ENCODE measurements at places on chromosomes 6 and 20.

- peak overlapping the region; percentile 81 for H3K4me3 ChIP-seq
- no peaks in the 10 kb centered on the region for H3K27me3 ChIP-seq
- no peak overlapping the region for H3K27ac ChIP-seq
- no peak for DNase-seq
- peaks cover 9% of the 10 kb centered on the region for H3K36me3 ChIP-seq
These were observed 556 bp upstream of the MROH8 start for GRCh38 chr20:37179683-37180524.

GRCh38 chr6:47992809-47993208, 118.2 kb downstream of the PTCHD4 start:
- no peak overlapping the region for H3K27ac ChIP-seq
- H3K36me3 ChIP-seq: no peaks in the 10 kb centered on the region
- no peak for DNase-seq
- H3K4me1 ChIP-seq: no peaks in the 10 kb centered on the region
- H3K4me3 ChIP-seq: no peak overlapping the region
- H3K27me3 ChIP-seq: no peaks in the 10 kb centered on the region

- no peaks in the 10 kb centered on the region for H3K27me3 ChIP-seq
- H3K4me1 ChIP-seq: peaks cover 4% of the 10 kb centered on the region
- peak; percentile 64 for DNase-seq
- H3K4me3 ChIP-seq: no peak overlapping the region
- no peak overlapping the region for H3K27ac ChIP-seq
These were observed 3.3 kb upstream of the PACSIN1 start for GRCh38 chr6:34462551-34462971.

DNA sequence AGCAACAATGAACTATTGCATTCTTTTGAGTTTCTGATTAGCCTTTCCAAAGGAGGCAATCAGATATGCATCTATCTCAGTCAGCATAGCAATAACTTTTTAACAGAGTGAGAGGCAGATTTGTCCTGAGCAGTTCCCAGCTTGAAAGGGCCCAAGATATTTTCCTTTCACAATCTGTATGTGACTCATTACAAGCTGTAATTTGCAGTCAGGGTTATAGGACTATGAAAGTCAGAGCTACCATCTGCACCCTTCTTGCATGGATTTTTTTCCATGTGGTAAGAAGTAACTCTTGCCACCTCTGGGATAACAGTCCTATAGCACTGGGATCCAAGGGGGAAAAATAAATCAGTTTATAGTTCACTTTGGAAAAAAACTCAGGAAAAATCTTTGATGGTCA, 318.2 kb upstream of the RGS17 start:
- H3K27me3 ChIP-seq: no peaks in the 10 kb centered on the region
- H3K4me3 ChIP-seq: no peak overlapping the region
- no peaks in the 10 kb centered on the region for H3K36me3 ChIP-seq
- no peak overlapping the region for H3K27ac ChIP-seq

DNA sequence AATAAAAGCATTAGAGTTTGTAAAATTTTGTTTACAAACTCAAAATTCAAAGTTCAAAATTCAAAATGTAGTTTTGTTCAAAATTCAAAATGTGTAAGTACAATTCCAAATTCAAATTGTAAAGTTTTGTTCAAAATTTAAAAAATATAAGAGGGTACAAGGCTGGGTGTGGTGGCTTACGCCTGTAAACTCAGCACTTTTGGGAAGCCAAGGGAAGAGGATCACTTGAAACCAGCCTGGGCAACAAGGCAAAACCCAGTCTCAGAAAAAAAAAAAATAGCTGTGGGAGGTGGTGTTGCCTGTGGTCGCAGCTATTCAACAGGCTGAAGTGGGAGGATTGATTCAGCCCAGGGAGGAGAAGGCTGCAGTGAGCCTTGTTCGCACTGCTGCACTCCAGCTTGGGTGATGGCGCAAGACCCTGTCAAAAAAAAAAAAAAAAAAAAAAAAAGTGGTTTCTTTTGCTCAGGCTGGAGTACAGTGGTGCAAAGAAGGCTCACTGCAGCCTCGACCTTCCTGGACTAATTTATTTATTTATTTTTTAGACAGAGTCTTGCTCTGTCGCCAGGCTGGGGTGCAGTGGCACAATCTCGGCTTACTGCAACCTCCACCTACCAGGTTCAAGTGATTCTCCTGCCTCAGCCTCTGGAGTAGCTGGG, 5.4 kb upstream of the ZBTB12 start:
- H3K27ac ChIP-seq: no peak overlapping the region
- peak; percentile 58 for DNase-seq
- H3K36me3 ChIP-seq: no peaks in the 10 kb centered on the region
- peaks cover 13% of the 10 kb centered on the region for H3K4me1 ChIP-seq
- H3K4me3 ChIP-seq: no peak overlapping the region

- H3K4me3 ChIP-seq: no peak overlapping the region
- peaks cover 60% of the 10 kb centered on the region for H3K27me3 ChIP-seq
- H3K36me3 ChIP-seq: no peaks in the 10 kb centered on the region
These were observed 39.9 kb downstream of the YTHDF1 start for GRCh38 chr20:63176034-63176426.

DNA sequence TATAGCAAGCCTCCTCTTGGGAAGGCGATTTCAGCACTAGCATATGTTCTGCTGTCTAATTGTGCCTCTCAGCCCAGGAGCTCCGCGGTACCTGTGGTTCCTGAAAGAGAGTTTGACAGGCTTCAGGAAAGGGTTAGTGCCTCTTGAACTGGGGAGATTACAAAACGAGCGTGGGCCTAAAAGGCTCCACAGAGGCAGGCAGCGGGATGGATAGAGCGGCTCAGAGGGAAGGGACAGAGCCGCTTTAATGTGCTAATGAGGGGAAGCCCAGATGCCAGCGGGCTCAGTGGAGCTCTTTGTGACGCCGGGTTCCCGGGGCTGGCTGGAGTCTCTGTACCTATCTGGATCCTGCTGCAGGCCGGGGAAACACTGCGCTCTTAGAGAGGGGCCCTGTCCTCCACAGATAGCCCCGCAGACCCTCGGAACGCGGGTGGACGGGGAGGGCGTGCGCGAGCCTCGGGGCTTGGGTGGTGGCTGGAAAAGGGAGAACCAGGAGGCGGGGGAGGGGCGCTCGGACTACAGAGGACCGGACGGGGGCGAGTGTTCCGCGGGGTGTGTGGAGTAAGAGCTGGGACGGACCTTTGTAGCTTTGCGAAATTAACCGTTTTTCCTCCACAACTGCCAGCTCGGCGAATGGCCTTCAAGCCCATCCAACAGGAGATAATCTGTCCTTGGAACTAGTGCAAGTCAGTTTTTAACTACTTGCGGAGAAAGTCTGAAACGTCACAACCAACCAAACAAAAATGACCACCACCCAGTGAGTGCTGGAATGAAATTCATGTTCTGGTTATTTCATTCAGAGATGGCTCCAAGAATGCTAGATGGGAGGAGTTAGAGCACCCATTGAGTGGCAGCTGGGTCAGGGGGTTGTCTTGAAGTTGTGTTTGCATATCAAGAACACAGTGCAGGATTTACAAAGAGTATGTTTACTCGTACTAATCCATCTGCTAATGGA, 13.0 kb downstream of the SLC35F1 start:
- H3K27me3 ChIP-seq: no peaks in the 10 kb centered on the region
- DNase-seq: peak; percentile 30
- no peak overlapping the region for H3K27ac ChIP-seq
- peak overlapping the region; percentile 5 for H3K4me3 ChIP-seq

GRCh38 chr6:776528-776931, 83.6 kb upstream of the EXOC2 start:
- DNase-seq: no peak
- H3K4me3 ChIP-seq: no peak overlapping the region
- H3K4me1 ChIP-seq: peaks cover 10% of the 10 kb centered on the region
- H3K27ac ChIP-seq: no peak overlapping the region
- H3K36me3 ChIP-seq: no peaks in the 10 kb centered on the region
- H3K27me3 ChIP-seq: no peaks in the 10 kb centered on the region

DNA sequence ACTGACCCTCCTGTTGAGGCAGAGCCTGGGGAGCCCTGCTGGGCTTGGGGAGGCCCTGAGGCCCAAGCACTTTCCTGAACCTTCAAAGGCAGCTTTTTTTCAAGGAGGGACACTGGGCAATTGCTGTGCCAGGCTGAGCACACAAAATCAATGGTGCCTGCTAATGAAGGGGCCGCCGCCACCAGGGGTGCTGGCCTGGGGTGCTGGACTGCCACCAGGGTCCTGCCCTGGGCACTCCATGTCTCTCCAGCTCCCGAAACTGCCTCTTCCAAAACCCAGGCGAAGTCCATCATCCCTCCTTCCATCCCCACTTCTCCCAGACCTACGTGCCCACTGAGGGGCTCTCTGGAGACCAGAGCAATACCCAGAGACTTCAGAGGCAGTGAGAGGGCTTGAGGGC, 145.6 kb downstream of the GRM4 start:
- no peaks in the 10 kb centered on the region for H3K4me1 ChIP-seq
- no peak overlapping the region for H3K4me3 ChIP-seq
- no peak overlapping the region for H3K27ac ChIP-seq
- H3K27me3 ChIP-seq: no peaks in the 10 kb centered on the region

GRCh38 chr6:37741757-37742400, 44.2 kb upstream of the MDGA1 start:
- no peaks in the 10 kb centered on the region for H3K36me3 ChIP-seq
- H3K4me3 ChIP-seq: no peak overlapping the region
- H3K4me1 ChIP-seq: no peaks in the 10 kb centered on the region
- DNase-seq: no peak

GRCh38 chr6:127332383-127332961, 10.9 kb downstream of the ECHDC1 start:
- no peak overlapping the region for H3K27ac ChIP-seq
- H3K4me3 ChIP-seq: no peak overlapping the region
- H3K27me3 ChIP-seq: no peaks in the 10 kb centered on the region
- H3K4me1 ChIP-seq: peaks cover 6% of the 10 kb centered on the region

DNA sequence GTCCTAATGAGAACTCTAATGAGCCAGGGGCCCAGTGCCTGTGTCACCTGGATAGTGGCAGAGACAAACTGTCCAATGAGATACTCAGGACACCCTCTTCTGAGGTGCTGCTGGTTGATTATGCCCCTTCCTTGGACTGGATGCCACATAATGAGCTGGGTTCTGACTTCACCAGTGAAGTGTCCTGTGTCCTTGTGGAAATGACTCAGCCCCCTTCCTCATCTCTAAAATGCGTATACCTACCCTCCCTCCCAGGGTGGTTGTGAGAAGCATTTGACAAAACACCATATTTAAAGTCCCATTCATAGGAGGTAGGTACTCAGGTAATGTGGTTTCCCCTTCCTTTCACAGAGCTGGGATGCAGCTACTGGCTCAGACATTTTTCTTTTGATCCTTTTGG, 28.4 kb upstream of the RNF24 start:
- no peaks in the 10 kb centered on the region for H3K36me3 ChIP-seq
- no peaks in the 10 kb centered on the region for H3K4me1 ChIP-seq
- H3K27me3 ChIP-seq: no peaks in the 10 kb centered on the region
- no peak overlapping the region for H3K4me3 ChIP-seq
- no peak overlapping the region for H3K27ac ChIP-seq
- no peak for DNase-seq

DNA sequence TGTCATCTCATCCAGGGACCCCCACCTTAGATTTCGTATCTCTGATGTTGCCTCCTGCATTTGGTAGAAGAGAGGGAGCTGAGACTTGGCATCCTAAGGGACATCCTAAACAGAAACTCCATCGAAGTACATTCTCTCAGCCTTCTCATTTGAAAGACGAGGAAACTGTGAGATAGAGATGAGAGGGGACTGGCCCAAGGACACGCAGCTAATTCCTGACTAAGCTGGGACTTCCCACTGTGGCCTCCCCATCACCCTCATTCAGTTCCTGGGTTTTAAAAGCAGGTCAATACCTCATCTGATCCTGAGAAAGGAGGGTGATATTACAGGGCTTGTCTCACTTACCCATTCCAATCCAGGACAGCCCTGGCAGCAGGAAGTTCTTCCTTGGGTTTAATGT, 855 bp upstream of the WFDC5 start:
- no peak overlapping the region for H3K27ac ChIP-seq
- no peaks in the 10 kb centered on the region for H3K36me3 ChIP-seq
- H3K27me3 ChIP-seq: no peaks in the 10 kb centered on the region
- H3K4me1 ChIP-seq: no peaks in the 10 kb centered on the region

DNA sequence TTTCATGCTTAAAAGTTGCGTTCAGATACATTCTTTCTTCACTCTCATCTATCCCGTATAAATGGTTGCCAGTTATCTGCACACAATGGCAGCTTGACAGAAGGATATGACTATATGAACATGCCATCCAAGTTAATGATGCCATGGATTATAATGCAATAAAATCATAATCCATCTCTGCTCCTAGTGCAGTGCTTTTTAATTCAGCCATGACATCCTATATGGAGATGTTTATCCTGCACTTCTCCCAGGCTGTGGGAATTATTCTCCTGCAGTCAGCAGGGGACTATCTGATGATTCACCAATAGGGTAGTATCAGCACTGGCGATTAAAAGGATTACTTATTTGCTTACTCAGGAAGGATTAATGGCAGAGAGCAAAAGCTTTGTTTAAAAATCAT, 273.8 kb downstream of the SAMD5 start:
- no peak for DNase-seq
- H3K27me3 ChIP-seq: no peaks in the 10 kb centered on the region
- H3K27ac ChIP-seq: no peak overlapping the region

- H3K36me3 ChIP-seq: no peaks in the 10 kb centered on the region
- no peaks in the 10 kb centered on the region for H3K4me1 ChIP-seq
These were observed 48.9 kb upstream of the TFAP2A start for GRCh38 chr6:10463491-10464481.

DNA sequence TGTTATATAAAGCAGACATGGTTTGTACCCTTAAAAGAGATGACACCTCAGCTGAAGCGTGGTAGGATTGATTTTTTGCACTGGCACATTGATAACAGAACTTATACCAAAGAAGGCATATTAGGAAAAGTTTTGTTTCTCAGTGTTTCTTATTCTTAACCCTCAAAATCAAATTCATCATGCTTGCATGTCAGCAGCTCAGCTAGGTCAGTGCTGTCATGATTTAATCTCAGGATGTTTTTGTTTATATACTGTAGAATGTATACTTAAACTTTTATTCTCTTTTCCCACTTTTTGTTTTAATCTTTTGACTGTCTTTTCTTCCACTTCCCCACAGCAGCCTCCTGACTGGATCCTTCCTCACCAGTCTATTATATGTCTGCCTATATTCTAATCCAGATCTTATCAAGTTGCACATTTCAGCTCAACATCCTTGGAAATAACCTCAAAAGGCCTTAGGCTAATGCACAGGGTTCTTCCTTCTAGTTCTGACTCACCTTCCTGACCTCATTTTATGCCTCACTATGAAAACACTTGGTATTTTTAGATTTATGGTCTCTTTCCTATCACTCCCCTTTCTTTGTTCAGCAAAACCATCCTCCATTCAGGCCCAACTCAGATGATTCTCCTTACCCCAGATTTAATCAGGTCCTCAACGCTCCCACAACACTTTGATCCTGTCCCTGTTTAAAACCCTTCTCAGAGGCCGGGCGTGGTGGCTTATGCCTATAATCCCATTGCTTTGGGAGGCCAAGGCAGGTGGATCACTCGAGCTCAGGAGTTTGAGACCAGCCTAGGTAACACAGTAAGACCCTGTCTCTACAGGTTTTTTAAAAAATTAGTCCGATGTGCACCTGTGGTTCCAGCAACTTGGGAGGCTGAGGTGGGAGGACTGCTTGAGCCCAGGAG, 7.2 kb downstream of the HEBP2 start:
- no peak for DNase-seq
- peaks cover 67% of the 10 kb centered on the region for H3K36me3 ChIP-seq
- H3K4me3 ChIP-seq: no peak overlapping the region
- H3K27ac ChIP-seq: no peak overlapping the region
- no peaks in the 10 kb centered on the region for H3K27me3 ChIP-seq
- no peaks in the 10 kb centered on the region for H3K4me1 ChIP-seq

- peaks cover 14% of the 10 kb centered on the region for H3K4me1 ChIP-seq
- no peaks in the 10 kb centered on the region for H3K27me3 ChIP-seq
- H3K4me3 ChIP-seq: peak within 1 kb of the TSS; percentile 40
- DNase-seq: peak; percentile 76
These were observed at the start of gene FERMT1 for GRCh38 chr20:6122873-6123648. TSS of gene FERMT1 (minus strand) at chr20:6123030. CDS start at chr20:6119554, 3,476 bp downstream.

GRCh38 chr6:152098683-152099082, 291.2 kb downstream of the ESR1 start:
- H3K27ac ChIP-seq: no peak overlapping the region
- H3K4me3 ChIP-seq: no peak overlapping the region
- no peaks in the 10 kb centered on the region for H3K4me1 ChIP-seq
- no peaks in the 10 kb centered on the region for H3K27me3 ChIP-seq
- DNase-seq: no peak
